ENCODE measurements at places on chromosomes 1 and 21.
A peak's percentile ranks its signal among the peaks of the same experiment; 100 is the strongest.

DNA sequence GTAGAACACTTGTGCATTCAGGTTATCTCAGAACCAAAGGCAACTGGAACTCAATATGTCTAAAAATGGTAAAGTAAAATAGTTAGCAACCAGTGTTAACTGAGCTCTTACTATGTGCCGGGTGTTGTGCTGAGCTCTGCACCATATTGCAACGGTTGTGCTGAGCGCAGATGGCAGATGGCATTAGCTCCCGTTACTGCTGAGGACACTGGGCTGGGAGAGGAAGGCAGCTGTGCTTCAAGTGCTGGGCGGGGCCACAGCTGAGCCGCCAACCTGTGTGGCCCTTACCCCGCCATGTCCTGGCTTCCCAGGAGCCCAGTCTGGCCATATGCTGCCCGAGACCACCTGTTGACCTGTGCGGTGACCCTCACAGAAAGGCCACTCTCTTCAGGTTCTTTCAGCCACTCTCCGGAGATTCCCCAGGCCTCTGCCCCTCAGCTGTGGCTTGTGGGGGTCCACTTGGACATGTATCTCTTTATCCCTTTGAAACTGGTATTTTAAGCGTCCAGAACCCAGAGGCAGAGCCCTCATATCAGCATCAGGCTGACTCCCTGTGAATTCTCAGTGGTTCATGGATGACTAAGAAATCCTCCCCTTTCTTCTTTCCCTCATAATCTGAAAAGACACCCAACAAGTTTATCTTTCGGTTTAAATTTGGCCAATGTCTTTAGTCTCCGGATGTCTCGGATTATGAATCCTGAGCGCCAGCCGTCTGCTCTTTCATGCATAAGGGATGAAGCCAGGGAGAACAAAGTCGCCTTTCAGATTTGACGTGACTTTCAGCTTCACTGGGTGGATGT lies 26.4 kb downstream of the LDLRAP1 start:
- no peak for DNase-seq

- DNase-seq: no peak
Observed at GRCh38 chr1:87115317-87115890, 201.0 kb downstream of the HS2ST1 start.

GRCh38 chr1:15027515-15027986 lies 126.0 kb upstream of the TMEM51 start:
- DNase-seq: no peak

DNA sequence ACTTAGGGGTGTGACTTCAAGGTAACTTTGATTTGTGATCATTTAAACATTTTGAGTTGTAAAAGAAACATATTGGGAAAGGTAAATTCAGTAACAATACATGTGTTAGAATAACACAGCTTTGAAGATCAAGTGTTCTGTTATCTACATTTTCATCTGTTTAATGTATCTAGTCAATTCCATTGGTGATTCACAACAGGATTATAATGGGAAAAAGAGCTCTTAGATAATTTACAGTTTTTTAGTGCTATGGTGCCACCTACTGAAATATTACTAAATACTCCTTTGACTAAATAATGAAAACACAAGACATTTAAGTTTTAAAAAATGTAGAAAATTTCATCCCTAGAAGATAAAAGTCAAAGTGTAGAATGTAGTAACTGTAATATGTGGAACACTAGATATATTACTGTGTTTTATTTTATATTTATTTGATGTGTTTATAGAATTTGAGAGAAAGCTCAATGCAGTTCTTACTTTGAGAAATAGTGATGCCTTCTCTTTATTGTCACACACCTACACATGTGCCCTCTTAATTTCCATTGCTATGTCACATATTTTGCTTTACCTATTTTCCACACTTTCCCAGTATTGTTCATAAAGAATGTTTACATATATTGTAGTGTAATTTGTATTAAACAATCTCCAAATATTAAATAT lies 47.4 kb downstream of the PTPRC start:
- peak; percentile 66 for DNase-seq

DNA sequence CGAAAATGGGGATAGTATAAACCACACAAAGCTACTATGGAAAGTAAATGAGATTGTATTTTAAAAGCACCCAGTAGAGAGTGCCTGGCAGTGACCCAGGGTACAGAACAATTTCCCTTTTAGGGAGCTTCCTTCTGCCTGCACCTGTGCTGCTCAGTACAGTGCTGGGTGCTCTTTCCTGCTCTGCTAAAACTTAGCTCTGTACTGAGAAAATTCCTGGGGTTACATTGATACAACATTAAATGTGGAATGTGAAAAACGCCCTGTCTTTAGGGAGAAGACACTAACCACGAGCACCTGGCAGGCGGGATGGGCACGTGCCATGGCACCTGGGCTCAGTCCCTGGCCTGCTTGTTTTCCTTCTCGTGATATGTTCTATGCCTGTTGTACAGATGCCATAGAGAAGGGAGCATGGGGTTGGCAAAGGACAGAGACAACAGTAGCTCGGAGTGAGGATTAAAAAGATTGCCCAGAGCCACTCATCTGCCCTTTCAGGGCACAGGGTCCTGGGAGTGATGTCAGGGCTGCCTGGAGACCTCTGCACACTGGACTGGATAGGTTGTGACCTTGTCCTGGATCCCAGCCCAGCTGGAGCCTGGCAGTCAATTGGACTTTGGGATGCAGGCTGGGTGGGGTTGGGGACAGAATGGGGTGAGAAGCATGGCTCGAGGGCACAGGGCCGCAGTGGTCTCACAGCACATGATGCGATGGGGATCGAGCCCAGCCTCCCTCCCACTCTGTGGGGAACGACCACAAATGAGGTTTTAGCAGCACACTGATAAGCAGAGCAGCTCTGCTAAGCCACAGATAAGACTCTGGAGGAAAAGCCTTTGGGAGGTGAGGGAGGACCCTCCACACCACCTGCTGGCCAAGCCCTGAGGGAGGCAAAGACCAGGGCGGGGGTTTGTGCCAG lies 4.2 kb downstream of the SPATA46 start:
- DNase-seq: no peak

DNA sequence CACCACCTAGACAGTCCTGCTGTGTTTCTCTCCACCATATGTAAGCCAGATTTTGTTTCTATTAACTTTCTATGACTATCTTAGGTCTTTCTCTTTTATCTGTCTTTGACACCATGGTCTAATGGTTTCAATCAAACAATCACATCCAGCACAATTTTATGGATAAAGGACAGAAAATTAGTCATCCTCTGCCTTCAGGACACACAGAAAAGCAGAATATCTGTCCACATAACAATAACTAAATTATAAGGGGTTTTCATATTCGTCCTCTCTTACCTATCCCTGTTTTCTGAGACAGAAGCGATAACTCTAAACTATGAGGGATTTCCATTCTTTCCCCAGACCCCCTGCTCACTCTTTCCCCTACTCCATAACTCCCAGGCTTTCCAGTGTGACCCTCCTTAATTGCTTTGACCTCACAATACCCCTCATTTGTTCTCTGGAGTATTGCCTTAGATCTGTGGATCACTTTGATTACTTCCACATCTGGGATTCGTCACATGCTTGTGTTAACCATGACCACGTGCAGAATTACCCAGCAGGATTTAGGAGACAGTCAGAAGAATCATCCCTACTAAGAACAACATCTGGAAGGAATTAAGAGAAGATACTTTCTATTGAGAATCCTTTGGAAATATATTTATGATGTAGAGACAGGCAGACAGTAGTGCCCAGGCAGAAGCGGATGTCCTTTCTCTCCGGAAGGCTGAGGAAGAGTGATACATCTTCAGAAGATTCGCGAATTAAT lies 108.2 kb upstream of the GREM2 start:
- no peak for DNase-seq
